ENCODE measurements at places on chromosomes 1 and 21.

GRCh38 chr1:162177126-162177525 lies 107.6 kb downstream of the NOS1AP start:
- no peak for ATAC-seq

GRCh38 chr1:198577444-198577843 lies 37.0 kb upstream of the ATP6V1G3 start:
- peak; percentile 99 for ATAC-seq

DNA sequence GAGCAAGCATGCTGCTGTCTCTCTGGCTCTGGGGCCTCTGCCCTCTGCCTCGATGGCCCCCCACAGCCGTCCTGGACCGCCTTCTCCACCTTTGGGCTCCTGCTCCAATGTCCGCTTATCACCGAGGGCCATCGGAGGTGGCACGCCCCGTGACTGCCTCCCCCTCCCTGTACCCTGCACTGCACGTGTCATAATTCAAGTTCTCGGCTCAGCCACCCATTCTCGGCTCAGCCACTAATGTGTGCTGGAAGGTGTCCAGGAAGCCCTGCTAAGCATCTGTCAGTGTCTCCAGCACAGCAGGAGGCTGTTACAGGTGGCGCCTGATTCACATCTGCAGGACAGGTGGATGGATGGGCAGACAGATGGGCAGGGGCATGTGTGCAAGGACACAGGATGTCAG lies 45.5 kb downstream of the TP73 start:
- no peak for ATAC-seq

- peak; percentile 86 for ATAC-seq
Measured at GRCh38 chr1:162003830-162004215, 19.8 kb downstream of the OLFML2B start.

DNA sequence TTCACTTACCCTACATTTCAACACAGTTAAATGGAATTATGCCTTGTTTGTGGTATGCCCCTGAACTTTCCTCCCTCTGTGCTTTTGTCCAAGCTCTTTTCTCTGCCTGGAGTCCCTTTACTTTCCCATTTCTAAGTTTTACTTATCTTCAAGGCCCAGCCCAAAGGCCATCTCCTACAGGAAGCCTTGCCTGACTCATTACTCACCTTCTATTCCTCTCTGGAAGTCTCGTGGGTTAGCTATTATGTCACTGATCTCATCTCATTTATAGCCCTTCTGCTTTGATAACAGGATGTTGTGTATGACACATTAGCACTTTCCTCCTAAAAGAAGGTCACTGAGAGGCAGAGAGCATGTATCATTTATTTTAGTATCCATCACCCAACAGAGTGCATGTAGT lies 78.8 kb upstream of the CD1D start:
- peak; percentile 52 for ATAC-seq

- peak; percentile 83 for ATAC-seq
Measured at GRCh38 chr1:172398970-172399755, 21.3 kb upstream of the C1orf105 start.

DNA sequence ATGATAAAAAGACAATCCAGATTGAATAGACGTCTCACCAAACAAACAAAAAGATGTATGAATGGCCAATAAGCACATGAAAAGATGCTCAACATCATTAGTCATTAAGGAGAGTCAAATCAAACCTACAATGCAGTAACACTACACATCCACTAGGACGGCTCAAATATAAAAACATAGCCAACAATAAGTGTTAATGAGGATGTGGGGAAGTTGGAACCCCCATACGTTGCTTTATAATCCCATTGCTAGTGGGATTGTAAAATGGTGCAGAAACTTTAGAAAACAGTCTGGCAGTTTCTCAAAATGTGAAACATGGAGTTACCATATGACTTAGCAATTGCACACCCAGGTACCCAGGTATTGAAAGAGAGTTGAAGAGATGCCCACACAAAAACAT lies 14.7 kb upstream of the IL24 start:
- ATAC-seq, result no peak

DNA sequence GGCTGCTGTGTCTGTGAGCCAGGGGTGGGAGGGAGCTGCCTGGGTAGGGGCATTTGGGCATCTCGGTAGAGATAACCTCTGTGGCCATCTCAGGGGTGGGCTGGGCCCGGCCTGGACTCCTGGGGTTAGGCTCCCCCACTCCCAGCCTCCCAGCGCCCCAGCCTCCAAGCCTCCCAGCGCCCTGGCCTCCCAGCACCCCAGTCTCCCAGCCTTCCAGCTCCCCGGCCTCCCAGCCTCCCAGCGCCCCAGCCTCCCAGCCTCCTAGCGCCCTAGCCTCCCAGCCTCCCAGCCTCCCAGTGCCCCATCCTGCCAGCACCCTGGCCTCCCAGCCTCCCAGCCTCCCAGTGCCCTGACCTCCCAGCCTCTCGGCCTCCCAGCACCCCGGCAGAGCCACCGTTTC lies 85.1 kb upstream of the TTC34 start:
- ATAC-seq, result no peak
